Myocyte (in vitro differentiated cells): ENCODE measurements at places on chromosomes 1 and 21. TPM values are rescaled to one million over a fixed set of nuclear protein-coding genes. Genes with fewer than 3 reads are reported as not detected.

RAP1GAP gene
- 0.21 TPM in 1 of 2 replicates, not detected in the other for total RNA-seq

ANGPTL3 gene
- total RNA-seq, result not detected in 2 replicates

C1QB gene
- not detected in 2 replicates for total RNA-seq

TEX38 gene
- total RNA-seq, result not detected in 2 replicates

LCE1C gene
- total RNA-seq, result not detected in 2 replicates

TRIM33 gene
- total RNA-seq, result 19.1 and 29.4 TPM in 2 replicates

CNR2 gene
- total RNA-seq, result not detected in 2 replicates

KRTAP21-2 gene
- total RNA-seq, result not detected in 2 replicates

GBP2 gene
- 70.6 and 111 TPM in 2 replicates for total RNA-seq

TUFT1 gene
- 31.4 and 45.5 TPM in 2 replicates for total RNA-seq

HPCAL4 gene
- total RNA-seq, result 0.35 and 0.78 TPM in 2 replicates

NID1 gene
- total RNA-seq, result 7.8 and 8.7 TPM in 2 replicates

LCK gene
- total RNA-seq, result not detected in 2 replicates

SH2D1B gene
- not detected in 2 replicates for total RNA-seq

RNU1-1 gene
- not detected in 2 replicates for total RNA-seq

C1orf94 gene
- total RNA-seq, result not detected in 2 replicates

PM20D1 gene
- total RNA-seq, result not detected in 2 replicates

CAMK2N1 gene
- 8.4 and 11.4 TPM in 2 replicates for total RNA-seq

OXCT2 gene
- 0.16 and 0.88 TPM in 2 replicates for total RNA-seq

TNFRSF14 gene
- total RNA-seq, result 8.6 and 9.1 TPM in 2 replicates

GIPC2 gene
- 2.2 and 2.3 TPM in 2 replicates for total RNA-seq

ROR1 gene
- total RNA-seq, result 2.5 and 3.0 TPM in 2 replicates

FAM229A gene
- 4.4 and 5.2 TPM in 2 replicates for total RNA-seq

EPHA2 gene
- 18.1 and 25.2 TPM in 2 replicates for total RNA-seq
